ENCODE measurements at places on chromosomes 5 and 9.

GRCh38 chr5:78062645-78063044, 231.9 kb downstream of the AP3B1 start:
- no peak for DNase-seq

- no peak for DNase-seq
Measured at GRCh38 chr9:133839822-133840329, 101.7 kb upstream of the SARDH start.

GRCh38 chr5:97412959-97413358, 229.9 kb upstream of the RIOK2 start:
- no peak for DNase-seq

DNA sequence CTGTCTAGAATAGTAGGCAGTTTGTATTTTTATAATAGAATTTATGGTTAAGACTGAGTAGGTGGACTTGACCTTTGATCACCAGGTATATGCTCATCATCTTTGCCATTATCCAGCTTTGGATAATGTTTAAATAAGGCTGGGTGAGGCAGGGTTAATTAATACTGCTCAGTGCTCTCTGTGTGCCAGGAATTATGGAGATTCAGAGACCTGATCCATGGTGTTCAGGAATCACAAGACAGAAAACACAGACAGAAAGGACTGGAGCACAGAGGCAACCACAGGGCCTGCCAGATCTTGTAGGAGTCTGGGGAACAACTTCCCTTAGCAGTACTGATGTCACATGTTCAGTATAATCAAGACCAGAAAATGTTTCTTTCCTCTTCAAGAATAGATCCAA, 186.3 kb upstream of the ADCY2 start:
- DNase-seq: no peak

DNA sequence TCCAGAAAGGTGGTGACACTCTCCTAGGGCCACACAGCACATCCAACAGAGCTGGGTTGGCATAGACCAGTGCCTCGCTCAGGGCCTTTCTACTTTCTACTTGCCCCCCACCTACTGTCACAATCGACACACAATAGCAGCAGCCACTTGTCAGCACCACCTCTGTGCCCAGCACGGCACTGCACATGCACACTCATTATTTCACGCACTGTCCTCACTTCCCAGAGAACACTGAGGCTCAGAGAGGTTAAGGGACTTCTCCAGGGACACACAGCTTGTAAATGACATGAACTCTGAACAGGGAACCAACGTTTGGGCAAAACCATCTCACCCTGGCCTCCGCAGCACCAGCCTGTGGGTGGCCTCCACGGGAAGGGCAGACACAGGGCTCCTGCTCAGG, 70.9 kb upstream of the STXBP1 start:
- DNase-seq: no peak

DNA sequence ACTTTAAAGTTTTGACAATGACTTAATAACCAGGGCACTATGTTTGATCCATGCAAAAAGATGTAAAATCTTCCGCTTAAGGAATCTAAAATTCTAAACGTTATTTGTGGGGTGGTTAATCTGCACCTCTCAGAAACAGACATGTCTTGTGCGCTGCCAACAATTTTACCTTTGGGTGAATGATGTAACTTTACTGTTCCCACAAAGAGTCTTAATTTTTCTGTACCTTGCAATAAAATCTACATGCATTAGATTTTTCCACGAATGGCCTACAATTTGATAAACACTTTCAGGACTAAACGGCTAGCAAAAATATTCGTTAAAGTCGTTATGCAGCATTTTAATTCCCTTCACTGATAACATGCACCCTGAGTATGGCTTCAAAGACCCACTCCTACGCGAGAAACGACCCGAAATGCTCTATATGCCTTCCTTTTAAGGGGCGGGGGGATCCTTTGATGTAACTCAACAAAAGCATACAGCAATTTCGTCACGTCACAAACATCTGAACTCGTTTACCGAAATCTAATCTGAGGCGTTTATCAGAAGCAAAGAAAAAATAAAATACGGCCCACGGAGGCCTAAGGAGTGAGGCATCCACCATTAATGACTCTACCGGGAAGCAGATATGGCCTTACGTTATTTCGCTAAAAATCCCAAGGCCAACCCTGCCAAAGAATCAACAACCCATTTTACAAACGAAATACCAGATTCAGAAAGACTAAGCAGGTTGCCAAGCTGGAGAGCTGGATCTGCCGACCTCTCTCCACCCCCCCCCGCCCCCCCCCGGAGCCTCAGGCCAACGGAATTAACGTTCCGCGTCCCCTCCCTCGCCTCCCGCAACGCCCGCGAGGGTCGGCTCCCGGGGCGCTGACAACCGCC, 621 bp downstream of the AK6 start:
- no peak for DNase-seq

DNA sequence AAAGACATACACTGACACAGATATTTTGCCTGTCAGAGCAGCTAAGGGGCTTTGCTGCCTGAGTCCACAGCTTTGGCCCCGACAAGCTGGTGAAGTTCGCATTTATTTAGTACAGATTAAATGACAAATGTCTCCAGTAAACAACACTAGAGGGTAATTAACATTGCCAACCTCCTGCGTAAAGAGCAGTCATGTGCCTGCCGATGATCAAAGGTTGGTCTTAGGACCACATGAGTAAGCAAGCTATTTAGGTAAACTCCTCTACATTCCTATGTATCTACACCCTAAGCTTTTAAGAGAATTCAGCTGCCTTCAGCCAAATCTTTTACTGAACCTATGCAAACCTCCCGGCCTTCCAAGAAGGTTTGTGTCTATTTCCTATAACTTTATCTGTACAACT, 73.0 kb upstream of the PJA2 start:
- no peak for DNase-seq

DNA sequence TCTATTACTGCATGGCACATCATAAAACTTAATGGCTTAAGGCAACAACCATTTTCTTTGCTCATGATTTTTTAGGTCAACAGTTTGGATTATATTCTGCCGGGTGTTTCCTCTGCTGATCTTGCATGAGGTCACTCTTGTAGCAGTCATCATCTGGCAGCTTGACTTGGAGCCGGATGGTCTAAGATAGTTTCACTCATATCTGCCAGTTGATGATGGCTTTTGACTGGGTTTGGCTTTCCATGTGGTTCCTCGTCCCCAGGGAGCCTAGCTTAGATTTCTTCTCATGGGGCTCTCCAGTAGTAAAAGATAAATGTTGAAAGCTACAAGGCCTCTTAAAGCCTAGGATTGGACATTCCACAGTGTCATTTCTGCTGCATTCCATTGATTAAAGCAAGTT, 27.4 kb downstream of the LNPEP start:
- DNase-seq: peak; percentile 57

- DNase-seq: no peak
Measured at GRCh38 chr5:95935553-95936100, 26.0 kb downstream of the ELL2 start.

GRCh38 chr9:69617006-69617405, 55.2 kb downstream of the APBA1 start:
- DNase-seq: no peak

DNA sequence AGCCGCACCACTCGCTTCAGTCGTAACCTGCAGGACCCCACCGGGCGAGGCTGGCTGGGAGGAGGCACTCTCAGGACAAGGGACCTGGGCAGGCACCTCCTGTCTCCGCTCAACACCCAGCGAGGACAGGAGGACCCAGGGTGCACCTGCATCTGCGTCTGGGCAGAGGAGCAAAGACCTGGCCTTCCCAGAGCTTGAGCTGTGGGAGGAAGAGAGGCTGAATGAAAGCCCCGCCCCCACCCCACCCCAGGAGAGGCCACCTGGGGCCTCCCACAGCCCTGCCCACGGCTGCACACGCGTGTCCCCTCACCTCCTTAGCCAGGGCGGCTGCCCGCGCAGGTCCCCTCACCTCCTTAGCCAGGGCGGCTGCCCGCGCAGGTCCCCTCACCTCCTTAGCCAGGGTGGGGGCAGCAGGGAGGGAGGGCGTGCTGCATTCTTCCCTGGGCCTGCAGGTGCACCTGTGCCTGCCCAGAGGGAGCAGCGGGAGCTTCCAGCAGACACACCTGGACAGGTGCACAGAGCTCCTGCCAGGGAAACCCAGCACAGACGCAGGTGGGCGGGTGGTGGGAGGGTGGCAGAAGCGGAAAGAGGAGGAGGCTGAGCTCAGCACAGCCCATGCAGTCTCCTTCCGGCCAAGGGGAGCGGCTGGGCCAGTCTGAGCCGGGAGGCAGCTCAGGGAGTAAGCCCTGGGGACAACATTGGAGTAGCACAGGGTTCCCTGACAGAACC, 18.5 kb upstream of the SLC12A7 start:
- DNase-seq: no peak

DNA sequence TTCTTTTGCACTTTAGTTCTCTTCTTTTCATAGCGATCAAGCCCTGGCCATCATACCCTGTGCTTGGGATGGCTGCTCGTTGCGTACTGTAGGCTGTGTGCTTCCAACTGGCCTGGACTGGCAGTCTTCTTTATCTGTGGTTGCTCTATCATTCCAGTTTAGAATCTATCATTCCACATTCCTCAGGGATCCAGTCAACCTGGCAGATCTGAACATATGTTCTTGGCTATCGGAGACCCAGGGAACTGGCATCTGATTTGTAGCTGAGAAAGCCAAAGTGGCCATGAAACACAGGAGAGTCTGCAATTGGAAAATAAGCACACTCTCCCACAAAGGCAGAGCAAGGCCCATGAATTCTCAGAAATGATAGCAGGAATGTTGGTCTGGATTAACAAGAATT, 22.6 kb upstream of the SLC46A2 start:
- no peak for DNase-seq

- peak; percentile 98 for DNase-seq
Measured at GRCh38 chr5:10590226-10590999, 26.5 kb downstream of the ANKRD33B start.

- DNase-seq: no peak
Measured at GRCh38 chr5:60546207-60546606, 153.8 kb downstream of the DEPDC1B start.

DNA sequence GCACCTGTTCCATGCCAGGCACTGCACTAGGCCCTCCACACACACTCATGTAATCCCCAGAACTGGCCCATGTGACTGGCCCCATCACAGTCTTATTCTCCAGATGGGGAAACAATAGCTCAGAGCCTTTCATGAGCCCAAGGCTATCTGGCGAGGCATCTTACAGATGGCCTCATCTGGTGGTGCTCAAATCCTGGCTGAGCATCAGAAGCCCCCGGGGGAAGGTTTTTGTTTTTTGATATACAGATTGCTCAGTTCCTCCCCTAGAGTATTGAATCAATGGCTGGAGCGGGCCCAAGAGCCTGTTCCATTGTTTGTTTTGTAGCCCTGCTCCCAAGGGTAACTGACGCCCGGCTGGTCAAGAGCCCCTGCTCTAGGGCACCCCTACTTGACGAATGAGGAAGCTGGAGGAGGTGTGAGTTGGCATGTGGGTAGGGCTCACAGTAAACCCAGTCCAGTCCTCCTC, 145.3 kb upstream of the RAPGEF1 start:
- DNase-seq: peak; percentile 66

- no peak for DNase-seq
Measured at GRCh38 chr5:66232706-66233445, 88.8 kb downstream of the SREK1 start.

DNA sequence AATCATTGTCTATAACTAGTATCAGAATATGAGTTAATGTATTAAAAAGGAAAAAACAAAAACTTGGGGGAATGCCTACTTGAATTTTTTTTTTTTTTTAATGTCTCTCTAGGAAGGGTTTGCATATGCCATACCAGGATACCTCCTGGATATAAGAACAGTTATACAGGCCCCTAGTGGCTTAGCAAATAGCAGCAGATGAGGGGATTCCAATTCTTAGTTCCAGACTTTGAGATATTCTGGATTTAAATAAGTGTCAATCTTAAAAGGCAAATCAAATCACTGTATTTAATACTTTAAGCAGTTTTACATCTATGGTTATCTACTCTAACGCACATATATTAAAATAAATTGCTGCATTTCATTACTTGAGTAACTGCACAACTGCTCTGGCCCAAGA, 1055.5 kb upstream of the DMAC1 start:
- DNase-seq: no peak

DNA sequence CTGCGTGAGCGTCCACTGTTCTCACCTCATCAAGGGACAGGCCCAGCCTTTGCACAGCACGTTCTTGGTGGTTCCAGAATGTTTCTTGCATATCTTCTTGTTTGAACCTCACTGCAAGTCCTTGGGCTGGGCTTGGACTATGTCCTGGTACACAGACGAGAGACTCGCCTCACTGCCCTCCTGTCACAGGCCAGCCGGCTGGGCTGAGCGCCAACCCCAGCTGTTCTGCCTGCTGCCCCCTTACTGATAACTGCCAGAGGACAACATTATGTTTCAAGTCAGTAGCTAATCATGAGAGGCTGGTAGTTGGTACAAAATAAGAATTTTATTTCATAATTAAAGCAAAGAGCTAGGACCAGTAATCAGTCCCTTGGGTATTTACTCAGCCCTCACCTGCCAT, 52.8 kb upstream of the LRRTM2 start:
- peak; percentile 24 for DNase-seq

DNA sequence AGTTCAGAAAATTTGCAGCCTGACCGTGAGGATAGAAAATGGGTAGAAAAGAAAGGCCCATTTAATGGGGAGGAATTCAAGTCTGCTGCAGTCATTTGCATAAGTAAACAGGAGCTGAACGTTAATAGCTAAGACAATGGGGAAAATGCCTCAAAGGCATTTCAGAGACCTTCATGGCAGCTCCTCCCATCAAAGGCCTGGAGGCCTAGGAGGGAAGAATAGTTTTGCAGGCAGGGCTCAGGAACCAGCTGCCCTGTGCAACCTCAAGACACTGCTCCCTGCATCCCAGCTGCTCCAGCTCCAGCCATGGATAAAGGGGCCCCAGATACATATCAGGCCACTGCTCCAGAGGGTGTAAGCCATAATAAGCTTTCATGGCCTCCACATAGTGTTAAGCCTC, 32.2 kb upstream of the CDH18 start:
- DNase-seq: no peak

- no peak for DNase-seq
Measured at GRCh38 chr5:34047774-34048572, 5.0 kb upstream of the C1QTNF3 start.

DNA sequence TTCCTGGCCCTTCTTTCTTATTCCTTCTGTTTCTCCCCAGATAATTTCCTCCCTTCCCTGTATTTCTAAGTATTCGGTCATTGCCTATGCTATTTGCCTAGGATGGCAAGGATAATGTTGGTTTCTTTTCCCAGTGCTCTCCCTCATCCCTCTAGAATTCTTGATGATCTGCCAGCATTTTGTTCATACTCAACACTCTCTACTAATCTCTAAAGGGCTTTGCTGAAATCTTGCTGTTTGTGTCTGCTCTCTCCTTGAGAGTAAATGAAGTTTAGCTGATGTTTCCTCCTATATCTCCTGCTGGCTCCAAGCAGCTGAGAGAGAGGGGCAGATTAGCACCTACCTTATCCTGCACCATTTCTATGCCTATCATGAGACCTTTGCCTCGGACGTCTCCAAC, 38.1 kb downstream of the AGXT2 start:
- DNase-seq: no peak

- no peak for DNase-seq
Measured at GRCh38 chr5:53035868-53036381, 46.8 kb downstream of the ITGA2 start.

DNA sequence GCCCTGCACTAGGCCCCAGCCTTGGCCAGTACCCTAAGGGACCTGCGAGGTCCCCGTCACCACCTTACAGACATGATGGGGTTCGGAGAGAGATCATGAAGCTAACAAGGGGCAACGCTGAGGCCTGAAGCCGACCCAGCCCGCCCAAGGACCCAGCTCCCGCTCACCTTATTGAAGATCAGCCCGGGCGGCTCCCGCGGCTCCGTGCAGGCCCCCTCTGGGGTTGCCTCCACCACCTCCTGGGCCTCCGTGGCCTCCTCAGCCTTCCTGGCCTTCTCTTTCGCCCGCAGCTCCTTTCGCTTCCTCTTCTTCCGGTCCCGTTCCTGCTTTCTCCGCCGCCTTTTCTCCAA, 3.6 kb downstream of the SURF6 start:
- DNase-seq: no peak
